ENCODE measurements at places on chromosomes 7 and 10.

DNA sequence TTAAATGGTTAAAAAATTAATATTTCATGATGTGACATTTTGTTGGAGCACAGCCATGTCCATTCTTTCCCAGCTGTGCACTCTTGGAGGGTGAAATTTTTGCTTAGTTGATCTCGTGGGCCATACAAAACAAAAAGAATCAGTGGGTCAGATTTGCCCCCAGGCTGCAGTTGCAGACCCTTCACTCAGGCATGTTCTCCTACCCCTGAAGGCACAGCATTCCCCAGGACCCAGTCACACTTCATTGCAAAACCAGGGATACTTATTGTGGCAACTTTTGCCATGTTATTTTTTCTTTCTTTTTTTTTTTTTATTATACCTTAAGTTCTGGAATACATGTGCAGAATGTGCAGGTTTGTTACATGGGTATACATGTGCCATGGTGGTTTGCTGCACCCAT lies 6.0 kb downstream of the TAS2R40 start:
- DNase-seq = no peak

DNA sequence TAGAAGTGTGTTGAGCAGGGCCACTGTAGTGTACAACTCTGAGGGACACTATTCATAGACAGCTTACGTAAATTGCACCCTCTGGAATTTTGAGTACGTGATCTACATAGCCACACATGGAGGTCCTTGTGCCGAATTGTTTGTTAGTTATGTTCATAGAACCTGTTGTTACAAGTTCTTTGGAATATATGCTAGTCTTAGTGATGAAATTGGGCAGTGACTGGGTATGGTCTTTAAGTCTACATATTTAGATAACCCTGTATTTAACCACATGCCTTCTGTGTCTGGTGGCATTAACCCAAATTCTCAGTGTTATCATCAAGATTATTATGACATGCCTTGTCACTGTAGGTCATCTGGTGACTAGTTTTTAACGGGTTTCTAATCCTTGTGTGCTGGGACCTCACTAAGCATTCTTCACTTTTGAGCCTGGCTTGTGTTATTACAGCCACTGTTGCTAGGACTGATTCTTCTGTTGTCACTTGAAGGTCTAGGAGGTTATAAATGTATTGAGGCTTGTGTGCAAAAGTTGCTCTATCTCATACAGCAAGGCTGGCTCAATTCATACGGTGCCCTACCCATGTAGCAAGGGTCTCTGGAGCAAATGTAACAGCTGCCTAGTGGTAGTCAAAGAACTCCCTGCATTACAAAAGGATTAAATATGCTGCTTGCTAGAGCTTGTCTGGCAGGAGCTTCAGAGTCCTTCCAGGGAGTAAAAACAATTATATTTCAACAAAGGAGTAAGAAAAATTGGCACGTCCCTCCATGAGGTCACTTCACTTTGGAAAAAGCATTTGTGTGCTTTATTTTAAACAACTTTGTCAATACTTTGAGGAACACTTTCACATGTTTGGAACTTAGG lies 65.4 kb downstream of the CDK14 start:
- no peak for DNase-seq

DNA sequence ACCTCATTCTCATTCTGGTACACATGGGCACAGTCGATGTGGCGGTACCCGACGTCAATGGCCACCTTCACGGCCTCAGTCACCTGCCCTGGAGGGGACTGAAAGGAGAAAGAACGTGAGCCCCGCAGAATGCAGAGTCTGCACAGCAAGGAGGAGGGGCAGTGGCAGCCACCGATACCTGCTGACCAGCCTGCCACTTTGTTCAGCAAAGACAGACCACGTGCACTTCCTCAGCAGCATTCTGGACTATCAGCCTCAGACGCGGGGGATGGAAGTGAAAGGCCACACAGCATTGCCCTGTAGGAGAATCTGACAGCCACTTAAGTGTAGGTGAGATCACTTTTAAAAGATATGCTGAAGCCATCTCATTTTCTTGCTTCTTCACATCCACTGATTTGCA lies 7.2 kb downstream of the AKR1B1 start:
- DNase-seq = no peak

DNA sequence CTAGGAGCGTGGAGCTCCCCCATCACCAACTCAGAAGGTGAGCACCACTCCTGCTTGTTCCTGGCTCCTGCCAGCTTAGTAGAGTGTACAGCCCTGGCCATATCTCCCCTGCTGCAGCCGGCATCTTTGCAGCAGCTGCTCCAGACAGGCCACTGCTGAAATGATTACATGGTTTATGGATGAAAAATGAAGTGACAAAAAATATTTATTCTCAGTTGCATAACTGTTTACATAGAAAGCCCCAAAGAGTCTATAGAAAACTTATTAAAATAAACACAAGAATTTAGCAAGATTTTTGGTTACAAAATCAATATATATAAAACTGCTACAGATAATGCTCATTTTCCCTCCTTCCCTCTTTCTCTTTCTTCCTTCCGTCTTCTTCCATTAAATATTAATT lies 27.2 kb downstream of the C10orf67 start:
- DNase-seq = no peak

DNA sequence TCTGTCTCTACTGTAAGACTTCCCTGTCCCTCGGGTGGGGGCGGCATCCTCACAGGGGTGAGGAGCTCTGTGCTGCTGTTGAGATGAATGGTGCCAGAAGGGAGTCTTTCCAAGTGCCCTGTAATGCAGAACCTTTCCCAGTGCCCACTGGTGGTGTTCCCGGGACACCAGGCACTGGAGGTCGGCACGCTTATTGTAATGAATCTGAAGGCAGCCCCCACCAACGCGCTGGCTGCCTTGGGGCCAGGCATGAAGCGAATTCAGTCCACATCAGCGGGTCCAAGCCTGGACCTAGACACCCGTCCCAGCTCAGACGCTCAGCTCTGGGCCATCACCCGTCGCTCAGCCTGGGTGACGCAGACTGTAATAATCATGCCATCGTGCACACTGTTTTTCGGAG lies 592.9 kb downstream of the DNAJB6 start:
- DNase-seq = no peak

GRCh38 chr10:35706959-35707358 lies 64.9 kb upstream of the FZD8 start:
- no peak for DNase-seq

- no peak for DNase-seq
Observed at GRCh38 chr10:49033939-49034338, 81.4 kb downstream of the VSTM4 start.
